GM10248 (cell line): ENCODE measurements at places on chromosomes 1 and 21.

DNA sequence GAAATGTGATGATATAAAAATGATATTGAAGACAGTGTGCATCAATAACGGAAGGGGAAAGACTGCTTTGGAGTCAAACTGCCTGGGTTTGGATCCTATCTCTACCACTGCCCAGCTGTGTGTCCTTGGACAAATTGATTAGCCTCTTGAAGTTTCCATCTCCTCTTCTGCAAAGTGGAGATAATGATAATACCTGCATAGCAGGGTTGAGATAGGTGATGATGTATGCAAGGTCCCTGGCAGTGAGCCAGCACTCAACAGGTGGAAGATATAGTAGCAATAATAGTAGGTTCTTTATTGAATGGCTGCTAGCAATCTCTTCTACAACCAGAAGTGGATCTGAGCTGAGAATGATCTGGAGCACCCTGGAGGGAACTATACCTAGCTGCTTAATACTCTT is 166.7 kb downstream of the MIS18A start:
- no peak for DNase-seq

DNA sequence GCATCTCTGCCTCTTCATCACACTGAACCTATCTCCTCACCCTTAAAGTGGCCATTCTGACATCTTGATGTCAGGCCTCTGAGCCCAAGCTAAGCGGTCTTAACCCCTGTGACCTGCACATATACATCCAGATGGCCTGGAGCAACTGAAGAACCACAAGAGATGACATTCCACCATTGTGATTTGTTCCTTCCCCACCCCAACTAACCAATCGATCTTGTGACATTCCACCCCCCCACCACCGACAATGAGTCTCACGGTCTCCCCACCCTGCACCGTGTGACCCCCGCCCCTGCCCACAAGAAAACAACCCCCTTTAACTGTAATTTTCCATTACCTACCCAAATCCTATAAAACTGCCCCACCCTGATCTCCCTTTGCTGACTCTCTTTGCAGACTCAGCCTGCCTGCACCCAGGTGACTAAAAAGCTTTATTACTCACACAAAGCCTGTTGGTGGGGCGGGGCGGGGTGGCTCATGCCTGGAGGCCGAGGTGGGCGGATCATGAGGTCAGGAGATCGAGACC is 21.0 kb upstream of the PINK1 start:
- no peak for DNase-seq

- DNase-seq: no peak
Measured at GRCh38 chr1:67889466-67889865, 56.2 kb upstream of the GNG12 start.

- DNase-seq: no peak
Measured at GRCh38 chr1:40432644-40433390, 17.5 kb upstream of the ZFP69B start.

DNA sequence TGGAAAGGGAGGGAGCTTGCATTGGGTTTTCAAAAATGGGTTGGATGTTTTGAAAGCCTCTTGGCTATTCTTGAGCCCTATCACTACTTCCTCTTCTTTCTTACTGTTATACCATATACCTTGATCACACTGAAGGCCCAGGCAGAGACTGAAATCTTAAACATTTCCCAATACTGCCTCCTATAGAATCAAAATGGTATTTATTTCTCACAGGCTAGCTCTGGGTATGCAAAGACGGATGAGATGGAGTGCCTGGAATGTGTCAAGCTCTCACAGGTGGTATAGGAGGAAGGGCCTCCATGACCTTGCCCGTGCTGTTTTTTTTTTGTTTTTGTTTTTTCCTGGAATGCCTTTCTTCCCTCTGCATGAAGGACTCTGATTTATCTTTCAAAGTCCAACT is 268.4 kb upstream of the USP24 start:
- DNase-seq: no peak
